Tibial nerve (tissue), 4 donors: ENCODE measurements at places on chromosomes 13 and 19. TPM values are rescaled to one million over a fixed set of nuclear protein-coding genes. Genes with fewer than 3 reads are reported as not detected.
A peak's percentile ranks its signal among the peaks of the same experiment; 100 is the strongest.

DNA sequence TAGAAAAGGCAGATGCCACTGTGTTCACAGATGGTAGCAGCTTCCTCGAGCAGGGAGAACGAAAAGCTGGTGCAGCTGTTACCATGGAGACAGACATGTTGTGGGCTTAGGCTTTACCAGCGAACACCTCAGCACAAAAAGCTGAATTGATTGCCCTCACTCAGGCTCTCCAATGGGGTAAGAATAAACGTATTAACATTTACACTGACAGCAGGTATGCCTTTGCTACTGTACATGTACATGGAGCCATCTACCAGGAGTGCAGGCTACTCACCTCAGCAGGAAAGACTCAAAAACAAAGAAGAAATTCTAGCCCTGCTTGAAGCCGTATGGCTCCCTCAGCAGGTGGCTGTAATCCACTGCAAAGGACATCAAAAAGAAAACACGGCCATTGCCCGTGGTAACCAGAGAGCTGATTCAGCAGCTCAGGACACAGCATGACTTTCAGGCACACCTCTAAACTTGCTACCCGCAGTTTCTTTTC, 197.7 kb downstream of the ZNF737 start:
- no peak overlapping the region for H3K4me3 ChIP-seq
- no peak for DNase-seq
- H3K27ac ChIP-seq = no peak overlapping the region
- H3K27me3 ChIP-seq = no peaks in the 10 kb centered on the region
- no peaks in the 10 kb centered on the region for H3K36me3 ChIP-seq

GRCh38 chr13:71546881-71547280, 320.1 kb downstream of the DACH1 start:
- no peaks in the 10 kb centered on the region for H3K4me1 ChIP-seq
- H3K4me3 ChIP-seq = no peak overlapping the region
- DNase-seq = no peak
- H3K27ac ChIP-seq = no peak overlapping the region

GRCh38 chr13:62687732-62688131, 1272.1 kb upstream of the PCDH20 start:
- no peak for DNase-seq
- no peaks in the 10 kb centered on the region for H3K27me3 ChIP-seq
- no peak overlapping the region for H3K4me3 ChIP-seq
- H3K36me3 ChIP-seq = no peaks in the 10 kb centered on the region
- no peak overlapping the region for H3K27ac ChIP-seq

DNA sequence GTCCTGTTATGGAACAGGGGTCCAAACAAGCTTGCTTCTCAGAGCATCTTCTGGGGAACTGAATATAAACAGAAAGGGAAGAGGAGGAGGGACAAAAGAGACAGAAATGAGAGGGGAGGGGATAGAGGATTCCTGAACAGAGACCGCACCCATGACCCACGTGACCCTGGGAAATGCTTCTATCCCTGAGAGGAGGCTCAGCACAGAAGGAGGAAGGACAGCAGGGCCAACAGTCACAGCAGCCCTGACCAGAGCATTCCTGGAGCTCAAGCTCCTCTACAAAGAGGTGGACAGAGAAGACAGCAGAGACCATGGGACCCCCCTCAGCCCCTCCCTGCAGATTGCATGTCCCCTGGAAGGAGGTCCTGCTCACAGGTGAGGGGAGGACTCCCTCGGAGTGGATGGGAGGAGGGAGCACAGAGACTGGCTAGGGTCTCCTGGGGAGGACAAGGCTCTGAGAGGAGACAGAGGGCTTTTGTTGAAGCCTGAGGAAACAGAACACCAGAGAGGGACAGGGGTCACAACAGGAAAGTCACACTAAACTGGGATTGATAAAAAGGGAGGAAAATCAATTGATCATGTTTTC, at the start of gene CEACAM6:
Gene CEACAM6, plus strand, starts transcription at position 203 of the 586 bp plus-strand sequence. Its CDS starts 109 bp downstream, at position 312.
- no peak within 1 kb of the TSS for H3K4me3 ChIP-seq
- no peaks in the 10 kb centered on the region for H3K36me3 ChIP-seq

DNA sequence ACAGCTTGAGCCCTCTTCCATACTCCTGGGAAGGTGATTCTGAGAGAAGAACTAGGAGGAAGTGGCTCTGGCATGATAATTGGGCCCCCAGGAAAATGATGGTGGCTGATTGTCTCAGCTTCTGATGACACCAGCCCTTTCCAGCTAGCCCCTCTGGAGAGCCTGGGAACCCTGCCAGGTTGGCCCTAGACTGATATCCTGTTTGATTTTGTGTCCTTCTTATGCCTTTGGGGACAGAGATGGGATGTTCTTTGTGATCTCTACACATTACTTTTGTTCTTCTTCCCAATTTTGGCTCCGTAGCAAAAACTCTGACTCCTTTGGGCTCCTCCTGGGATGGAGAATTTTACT, 39.7 kb downstream of the ERICH6B start:
- no peak for DNase-seq
- H3K36me3 ChIP-seq = no peaks in the 10 kb centered on the region
- no peaks in the 10 kb centered on the region for H3K4me1 ChIP-seq
- no peak overlapping the region for H3K4me3 ChIP-seq
- H3K27me3 ChIP-seq = no peaks in the 10 kb centered on the region

DNA sequence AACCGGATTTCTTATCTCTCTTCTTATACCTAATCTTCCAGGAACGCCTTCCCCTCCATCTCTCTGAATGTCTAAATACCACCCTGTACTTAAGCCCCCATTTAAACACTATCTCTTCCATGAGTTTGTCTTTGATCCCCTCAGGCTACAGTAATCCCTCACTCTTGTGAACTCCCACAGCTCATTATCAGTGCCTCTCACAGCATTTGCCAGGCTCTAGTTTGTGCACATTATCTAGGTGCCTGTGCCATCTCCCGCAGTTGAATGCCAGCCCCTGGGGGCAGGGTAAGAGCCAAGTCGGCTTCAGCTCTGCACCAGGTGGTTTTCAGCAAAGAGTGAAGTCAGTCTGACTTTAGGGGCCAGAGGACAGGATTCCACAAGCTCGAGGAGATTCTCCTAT, 71.4 kb downstream of the FREM2 start:
- no peak overlapping the region for H3K4me3 ChIP-seq
- no peaks in the 10 kb centered on the region for H3K4me1 ChIP-seq
- DNase-seq = no peak

DNA sequence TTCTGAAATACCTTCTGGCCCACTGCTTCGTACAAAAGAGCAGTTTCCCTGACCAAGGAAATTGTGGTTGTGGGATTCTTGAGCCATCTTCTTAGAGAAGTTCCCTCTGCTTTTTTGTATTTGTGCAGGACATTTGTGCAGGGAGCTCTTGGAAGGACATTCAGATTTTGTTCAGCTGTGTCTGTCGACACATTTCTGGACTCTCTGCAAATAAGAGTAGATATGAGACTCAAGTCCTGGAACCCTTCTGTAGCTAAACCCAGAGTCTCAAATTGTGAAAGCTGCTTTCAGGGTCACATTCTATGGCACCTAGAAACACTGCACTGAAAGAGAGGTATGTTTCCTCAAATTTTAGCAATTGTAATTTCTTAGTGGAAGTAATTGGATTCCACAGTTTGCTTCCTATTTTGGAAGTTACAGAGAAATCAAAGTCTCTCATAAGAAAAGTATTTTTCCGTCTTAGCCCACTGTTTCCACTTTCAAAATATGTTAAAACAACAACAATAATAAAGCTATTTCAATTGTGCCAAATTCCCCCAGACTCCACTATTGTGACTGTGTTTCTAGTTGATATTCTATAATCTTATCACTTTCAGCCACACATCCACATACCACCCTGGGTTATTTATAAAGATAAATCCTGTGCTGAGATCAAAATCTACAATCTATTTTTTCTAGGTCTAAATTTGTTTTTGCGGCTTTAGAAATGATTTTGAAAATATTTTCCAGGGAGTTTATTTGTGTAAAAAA, 224.0 kb downstream of the COG6 start:
- no peaks in the 10 kb centered on the region for H3K36me3 ChIP-seq
- no peak overlapping the region for H3K27ac ChIP-seq
- H3K27me3 ChIP-seq = no peaks in the 10 kb centered on the region

DNA sequence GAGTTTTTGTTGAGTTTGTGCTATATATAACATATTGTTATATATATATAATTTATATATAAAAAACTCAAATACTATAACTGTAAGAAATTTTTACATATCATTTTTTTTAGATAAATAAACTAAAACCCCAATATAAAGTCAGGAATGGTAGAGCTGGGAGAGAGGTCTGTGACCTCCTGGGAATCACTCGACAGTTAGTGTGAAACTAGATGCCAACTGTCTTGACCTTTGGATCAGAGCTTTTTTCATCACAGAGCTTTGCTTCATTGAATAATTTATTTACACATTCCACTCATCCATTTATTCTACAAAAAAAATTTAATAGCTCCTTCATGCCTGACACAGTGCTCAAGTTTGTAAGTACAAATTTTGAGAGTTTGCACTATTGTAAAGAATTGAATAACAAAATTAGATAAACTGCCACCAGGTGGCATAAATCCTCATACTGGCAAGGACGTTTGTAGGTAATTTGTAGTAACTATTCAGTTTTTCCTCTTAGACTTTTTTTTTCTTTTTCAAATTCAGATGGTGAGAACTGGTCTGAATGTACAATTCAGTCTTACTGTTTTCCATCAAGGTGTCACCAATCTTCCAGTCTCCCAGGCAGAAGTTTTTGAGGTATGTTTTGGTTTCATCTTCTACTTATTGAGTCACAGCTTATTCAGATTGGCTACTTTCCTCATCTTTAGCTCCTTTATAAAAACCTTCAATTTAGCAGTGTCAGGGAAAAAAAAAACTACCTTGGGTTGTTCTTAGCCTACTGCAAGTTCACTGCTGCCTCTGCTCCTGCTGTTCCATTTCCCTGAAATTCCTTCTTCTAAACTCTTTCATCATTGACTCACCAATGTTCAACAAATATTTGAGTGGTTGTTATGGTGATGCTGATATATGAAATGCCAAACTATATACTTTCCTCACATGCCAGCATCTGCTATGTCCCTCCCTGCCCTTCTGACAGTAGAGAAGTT, 28.7 kb downstream of the LACC1 start:
- no peaks in the 10 kb centered on the region for H3K36me3 ChIP-seq
- no peak overlapping the region for H3K4me3 ChIP-seq
- no peak overlapping the region for H3K27ac ChIP-seq
- no peak for DNase-seq
- H3K4me1 ChIP-seq = no peaks in the 10 kb centered on the region

DNA sequence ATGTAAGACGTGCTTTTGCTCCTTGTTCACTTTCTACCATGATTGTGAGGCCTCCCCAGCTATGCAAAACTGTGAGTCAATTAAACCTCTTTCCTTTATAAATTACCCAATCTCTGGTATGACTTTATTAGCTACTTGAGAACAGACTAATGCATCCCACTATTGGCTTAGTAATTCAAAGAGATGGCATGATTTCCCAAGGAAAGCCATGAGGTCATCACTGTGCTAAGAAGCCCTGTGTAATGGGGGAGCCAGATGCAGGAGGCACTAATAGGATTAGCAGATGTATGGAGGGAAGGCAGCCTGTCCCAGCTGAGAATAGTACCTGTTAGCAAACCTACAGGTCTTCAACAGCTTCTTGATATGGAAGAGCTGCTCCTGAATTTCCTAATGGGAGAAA, 38.1 kb downstream of the RUBCNL start:
- no peak overlapping the region for H3K27ac ChIP-seq
- no peak overlapping the region for H3K4me3 ChIP-seq
- no peaks in the 10 kb centered on the region for H3K27me3 ChIP-seq
- DNase-seq = no peak
- H3K36me3 ChIP-seq = no peaks in the 10 kb centered on the region
- peaks cover 19% of the 10 kb centered on the region for H3K4me1 ChIP-seq

DNA sequence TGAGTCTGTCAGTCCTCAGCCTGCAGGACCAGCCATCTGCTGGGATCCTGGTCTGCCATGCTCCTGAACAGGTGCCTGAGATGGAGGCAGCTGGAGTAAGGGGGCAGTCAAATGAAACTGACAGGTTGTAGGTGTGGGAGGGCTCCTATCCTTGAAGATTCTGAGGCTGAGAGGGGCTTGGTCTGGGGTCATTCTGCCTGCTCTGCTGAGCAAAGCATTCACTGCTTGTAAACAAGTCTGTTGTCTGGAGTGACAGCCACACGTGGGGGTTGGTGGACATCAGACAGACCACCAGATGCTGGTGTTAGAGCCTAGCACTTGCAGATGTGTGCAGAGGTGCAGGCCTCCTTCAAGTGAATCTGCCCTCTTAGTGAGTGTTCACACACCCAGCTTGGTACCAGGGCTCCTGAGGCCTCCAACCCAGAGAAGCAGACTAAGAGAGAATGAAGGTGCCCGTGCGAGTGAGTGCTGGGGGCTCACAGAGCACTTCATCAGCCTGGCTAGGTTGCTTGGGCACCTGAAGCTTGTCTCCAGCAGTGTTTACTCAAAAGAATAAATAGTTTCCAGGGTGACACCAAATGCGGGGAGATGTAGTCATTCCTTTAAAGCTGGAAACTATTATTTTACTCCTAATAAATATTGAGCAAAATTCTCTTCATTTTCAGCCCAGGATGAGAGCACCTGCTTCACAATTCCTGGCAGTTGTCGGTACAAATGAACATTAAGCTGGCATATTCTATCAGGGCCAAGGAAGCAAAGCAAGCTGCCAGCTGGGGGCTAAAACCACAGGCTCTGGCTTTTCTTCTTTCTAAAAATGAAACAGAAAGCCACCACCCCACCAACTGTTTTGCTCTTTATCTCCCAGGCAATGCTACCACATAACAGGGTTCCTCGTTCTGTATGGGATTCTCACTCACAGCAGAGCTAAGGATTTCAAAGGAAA, 82.3 kb downstream of the RNASEH2B start:
- no peak for DNase-seq
- no peak overlapping the region for H3K4me3 ChIP-seq
- no peaks in the 10 kb centered on the region for H3K27me3 ChIP-seq
- H3K36me3 ChIP-seq = no peaks in the 10 kb centered on the region
- H3K27ac ChIP-seq = peak overlapping the region; percentile 73
- H3K4me1 ChIP-seq = peaks cover 55% of the 10 kb centered on the region

DNA sequence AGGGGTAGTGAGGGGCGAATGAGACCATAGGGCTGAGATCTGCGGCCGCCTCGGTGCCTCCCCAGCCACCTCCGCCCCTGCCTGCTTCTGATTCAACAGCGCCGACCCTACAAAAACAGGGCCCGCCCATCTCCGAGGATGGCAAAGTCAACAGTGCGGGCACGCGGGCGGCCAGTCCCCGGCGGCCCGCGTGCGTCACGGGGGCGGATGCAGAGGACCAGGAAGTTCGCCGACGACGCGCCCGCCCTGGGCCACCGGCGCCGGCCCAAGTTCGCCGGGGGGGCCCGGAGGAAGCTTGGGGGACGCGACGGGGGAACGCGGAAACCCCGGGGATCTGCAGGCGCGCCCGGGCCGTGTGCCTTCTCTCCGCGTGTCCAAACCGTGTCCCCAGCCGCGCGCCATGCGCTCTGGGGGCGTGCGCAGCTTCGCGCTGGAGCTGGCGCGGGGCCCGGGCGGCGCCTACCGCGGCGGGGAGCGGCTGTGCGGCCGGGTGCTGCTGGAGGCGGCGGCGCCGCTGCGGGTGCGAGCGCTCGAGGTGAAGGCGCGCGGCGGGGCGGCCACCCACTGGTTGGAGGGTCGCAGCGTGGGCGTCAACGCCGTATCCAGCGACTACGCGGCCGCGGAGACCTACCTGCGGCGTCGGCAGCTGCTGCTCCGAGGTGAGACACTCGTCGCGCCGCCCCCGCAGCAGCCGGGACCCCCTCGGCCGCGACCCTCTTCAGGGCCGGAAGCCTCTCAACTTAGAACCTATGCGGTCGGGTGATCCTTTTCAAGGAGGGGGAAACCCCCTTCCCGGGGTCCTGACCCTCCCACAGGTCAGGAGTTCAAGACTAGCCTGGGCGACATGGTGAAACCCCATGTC, 6.8 kb upstream of the ARRDC2 start:
- no peaks in the 10 kb centered on the region for H3K36me3 ChIP-seq
- H3K27ac ChIP-seq = peak overlapping the region; percentile 90
- H3K27me3 ChIP-seq = no peaks in the 10 kb centered on the region
- no peaks in the 10 kb centered on the region for H3K4me1 ChIP-seq

The NTF4 gene
- total RNA-seq = not detected

The PLIN4 gene
- total RNA-seq = 65.1 TPM

The ZNF433 gene
- 4.5 TPM for total RNA-seq

The FGF21 gene
- total RNA-seq = not detected

The OR7D2 gene
- not detected for total RNA-seq

The CRB3 gene
- total RNA-seq = not detected
